A549 treated with RU486 at 1 μM for 4 hours (cell line): ENCODE measurements at places on chromosomes 3 and 15. TPM values are rescaled to one million over a fixed set of nuclear protein-coding genes. Genes with fewer than 3 reads are reported as not detected.

Gene SERPINI1
- 1.8 to 4.0 TPM (median 2.6 TPM) in 5 replicates for total RNA-seq

Gene MESP2
- 0.26 to 0.67 TPM (median 0.42 TPM) in 5 replicates for total RNA-seq

Gene CSPG5
- total RNA-seq, result 0.63 to 1.3 TPM (median 1.1 TPM) in 5 replicates

Gene NEIL1
- 1.1 to 2.6 TPM (median 2.4 TPM) in 5 replicates for total RNA-seq

Gene GABRR3
- total RNA-seq, result not detected in 5 replicates

Gene RTP1
- total RNA-seq, result not detected in 5 replicates

Gene BNC1
- 0.47 to 0.62 TPM (median 0.53 TPM) in 5 replicates for total RNA-seq

Gene SPATA12
- total RNA-seq, result 0.46 to 0.66 TPM (median 0.54 TPM) in 5 replicates

Gene ZXDC
- total RNA-seq, result 6.5 to 8.2 TPM (median 7.8 TPM) in 5 replicates

Gene TRH
- total RNA-seq, result not detected in 5 replicates

Gene CNTN6
- not detected in 5 replicates for total RNA-seq

Gene MFGE8
- 295 to 376 TPM (median 306 TPM) in 5 replicates for total RNA-seq

Gene SNURF
- total RNA-seq, result 6.4 to 13.6 TPM (median 10.8 TPM) in 5 replicates

Gene TGM4
- total RNA-seq, result 0.10 to 0.17 TPM in 2 of 5 replicates, not detected in the others

Gene KIF15
- total RNA-seq, result 8.0 to 12.3 TPM (median 9.3 TPM) in 5 replicates

Gene RBM15B
- total RNA-seq, result 17.0 to 21.3 TPM (median 19.7 TPM) in 5 replicates

Gene SHC4
- total RNA-seq, result 0.74 to 1.3 TPM (median 0.94 TPM) in 5 replicates

Gene LPCAT4
- total RNA-seq, result 42.3 to 64.1 TPM (median 56.1 TPM) in 5 replicates

Gene SPSB4
- 0.08 to 0.26 TPM (median 0.12 TPM) in 5 replicates for total RNA-seq

Gene PAQR9
- total RNA-seq, result 2.6 to 4.3 TPM (median 3.7 TPM) in 5 replicates

Gene CMC1
- total RNA-seq, result 34.6 to 51.7 TPM (median 48.9 TPM) in 5 replicates

Gene BUB1B
- total RNA-seq, result 25.2 to 33.4 TPM (median 31.0 TPM) in 5 replicates

Gene C3orf49
- not detected in 5 replicates for total RNA-seq

Gene ACSBG1
- total RNA-seq, result 0.12 to 0.39 TPM (median 0.15 TPM) in 4 of 5 replicates, not detected in the other

Gene GALNT15
- 0.02 to 0.14 TPM (median 0.07 TPM) in 3 of 5 replicates, not detected in the others for total RNA-seq

Gene TIPIN
- 24.1 to 38.4 TPM (median 27.5 TPM) in 5 replicates for total RNA-seq

Gene TRPC1
- total RNA-seq, result 2.6 to 9.1 TPM (median 7.8 TPM) in 5 replicates

Gene DUT
- total RNA-seq, result 98.5 to 128 TPM (median 110 TPM) in 5 replicates

Gene RETNLB
- not detected in 5 replicates for total RNA-seq
